ENCODE measurements at places on chromosomes 12 and 14.

- DNase-seq, result no peak
Measured at GRCh38 chr14:66076176-66076575, 410.0 kb upstream of the CCDC196 start.

DNA sequence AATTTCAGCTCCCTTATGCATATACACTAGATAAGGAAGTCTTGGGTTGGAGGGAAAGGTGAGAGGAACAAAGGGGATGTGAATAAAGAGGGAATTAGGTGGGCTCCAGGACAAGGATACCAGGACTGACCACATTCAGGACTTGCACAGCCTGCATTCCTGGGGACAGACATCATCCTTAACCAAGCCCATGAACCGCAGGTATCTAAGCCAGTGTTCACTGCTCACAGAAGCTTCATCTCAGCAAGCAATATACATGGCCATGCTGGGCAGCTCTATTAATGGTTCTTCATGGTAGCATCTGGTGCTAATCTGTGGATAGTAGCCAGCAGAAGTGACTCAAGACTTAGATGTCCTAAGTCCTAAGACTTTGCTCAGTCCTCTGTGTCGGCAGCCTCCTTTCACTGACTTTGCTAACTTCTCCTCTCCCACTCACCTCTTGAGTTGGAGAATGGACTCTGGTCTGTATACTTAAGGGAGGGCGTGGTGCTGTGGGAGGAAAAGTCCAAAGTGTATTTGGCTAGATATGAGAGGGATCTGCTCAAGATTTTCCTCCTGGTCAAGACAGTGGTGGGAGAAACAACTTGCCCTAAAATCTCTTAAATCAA lies 136.1 kb downstream of the ASCL1 start:
- no peak for DNase-seq

- DNase-seq, result no peak
Measured at GRCh38 chr12:65313719-65314317, 35.3 kb downstream of the MSRB3 start.

DNA sequence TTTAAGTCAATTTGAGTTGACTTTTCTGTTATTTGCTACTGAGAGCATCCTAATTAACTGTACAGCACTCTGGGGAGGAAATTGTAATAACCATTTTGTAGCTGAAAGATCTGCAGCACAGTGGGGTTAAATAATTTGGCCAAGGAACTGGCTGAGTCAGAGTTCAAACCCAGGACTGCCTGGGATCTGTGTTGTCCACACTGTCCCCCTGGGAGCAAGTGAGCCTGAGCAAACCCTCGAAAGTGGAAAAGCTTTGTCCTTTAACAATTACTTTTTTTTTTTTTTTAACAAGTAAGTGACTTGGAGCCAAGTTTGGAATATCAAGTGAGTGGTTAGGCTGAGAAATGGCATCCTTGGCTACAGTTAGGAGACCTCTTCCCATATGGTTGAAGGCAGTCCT lies 247.2 kb upstream of the CCDC196 start:
- DNase-seq, result no peak

- no peak for DNase-seq
Measured at GRCh38 chr12:8057839-8058238, 8.3 kb downstream of the C3AR1 start.

DNA sequence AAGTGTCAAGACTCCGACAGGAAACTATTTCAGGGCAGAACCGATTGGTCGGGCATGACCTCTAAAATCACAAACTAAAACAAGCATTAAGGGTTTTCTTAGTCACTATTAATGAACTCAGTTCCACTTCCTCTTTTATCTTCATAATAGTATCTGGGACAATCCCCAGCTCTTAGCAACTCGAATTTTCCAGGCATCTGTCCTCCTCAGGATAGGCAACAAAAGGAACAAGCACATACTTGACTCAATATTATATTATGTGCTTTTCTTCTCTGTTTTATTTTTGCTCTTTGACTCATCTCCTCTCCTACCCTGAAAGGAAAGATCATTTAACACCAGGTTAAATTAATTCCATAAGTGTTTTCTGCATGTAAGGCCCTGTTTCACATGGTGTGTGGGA lies 638.3 kb upstream of the TBX3 start:
- no peak for DNase-seq

DNA sequence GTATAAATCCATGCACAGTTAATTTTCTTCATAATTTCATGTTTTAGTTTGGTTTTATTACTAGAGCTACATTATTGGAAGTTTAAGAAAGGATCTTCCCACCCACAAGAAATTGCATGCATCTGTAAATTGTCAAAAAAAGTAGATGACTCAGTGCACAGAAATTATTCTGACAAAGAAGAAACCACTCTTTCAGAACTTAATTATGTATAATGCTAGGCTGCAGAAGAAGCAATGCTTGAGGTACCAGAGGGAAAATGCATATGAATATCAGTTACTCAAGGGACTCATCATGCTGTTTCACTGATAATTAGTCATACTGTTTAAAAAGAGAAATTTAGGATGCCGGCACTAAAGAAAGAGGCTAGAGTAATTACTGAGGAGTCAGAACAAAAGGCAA lies 147.0 kb downstream of the SLC16A7 start:
- DNase-seq, result no peak

DNA sequence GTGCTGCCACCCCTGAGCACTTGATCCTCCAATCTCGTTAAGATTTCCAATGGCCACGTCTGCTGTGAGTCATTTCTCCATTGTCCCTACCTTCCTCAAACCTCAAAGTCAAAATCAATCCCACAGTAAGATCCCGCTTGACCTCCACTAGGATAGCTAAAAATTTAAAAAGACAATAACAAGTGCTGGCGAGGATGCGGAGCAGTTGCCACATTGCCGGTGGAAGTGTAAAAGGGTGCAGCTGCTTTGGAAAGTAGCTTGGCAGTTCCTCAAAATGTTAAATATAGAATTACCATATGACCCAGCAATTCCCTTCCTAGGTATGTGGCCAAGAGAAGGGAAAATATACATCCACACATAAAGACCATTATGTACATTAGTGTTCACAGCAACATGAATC lies 9.5 kb upstream of the BCL7A start:
- no peak for DNase-seq

GRCh38 chr12:28998662-28999120 lies 150.4 kb upstream of the FAR2 start:
- DNase-seq, result peak; percentile 2

DNA sequence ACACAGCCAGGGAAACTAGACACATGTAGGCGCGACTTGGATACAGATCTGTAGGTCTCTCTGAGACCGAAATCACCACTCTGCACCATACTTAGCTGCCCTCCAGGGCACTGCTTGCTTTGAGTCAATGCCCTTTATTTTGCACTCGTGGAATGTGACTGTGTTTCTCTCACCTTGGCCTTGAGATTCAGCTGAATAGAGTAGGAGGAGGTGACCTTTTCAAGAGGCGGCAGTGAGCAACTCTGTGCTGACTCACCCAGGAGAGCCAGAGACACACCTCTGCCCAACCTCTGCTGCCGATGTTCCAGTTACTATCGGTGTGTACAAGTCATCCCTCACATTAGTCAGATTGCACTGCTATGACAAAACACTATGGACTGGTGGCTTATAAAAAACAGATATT lies 583.4 kb downstream of the VRK1 start:
- peak; percentile 79 for DNase-seq

- peak; percentile 62 for DNase-seq
Measured at GRCh38 chr12:122834921-122835749, at the start of gene HIP1R. Gene HIP1R (plus strand): TSS chr12:122835457. CDS start chr12:122835551, 94 bp downstream.

DNA sequence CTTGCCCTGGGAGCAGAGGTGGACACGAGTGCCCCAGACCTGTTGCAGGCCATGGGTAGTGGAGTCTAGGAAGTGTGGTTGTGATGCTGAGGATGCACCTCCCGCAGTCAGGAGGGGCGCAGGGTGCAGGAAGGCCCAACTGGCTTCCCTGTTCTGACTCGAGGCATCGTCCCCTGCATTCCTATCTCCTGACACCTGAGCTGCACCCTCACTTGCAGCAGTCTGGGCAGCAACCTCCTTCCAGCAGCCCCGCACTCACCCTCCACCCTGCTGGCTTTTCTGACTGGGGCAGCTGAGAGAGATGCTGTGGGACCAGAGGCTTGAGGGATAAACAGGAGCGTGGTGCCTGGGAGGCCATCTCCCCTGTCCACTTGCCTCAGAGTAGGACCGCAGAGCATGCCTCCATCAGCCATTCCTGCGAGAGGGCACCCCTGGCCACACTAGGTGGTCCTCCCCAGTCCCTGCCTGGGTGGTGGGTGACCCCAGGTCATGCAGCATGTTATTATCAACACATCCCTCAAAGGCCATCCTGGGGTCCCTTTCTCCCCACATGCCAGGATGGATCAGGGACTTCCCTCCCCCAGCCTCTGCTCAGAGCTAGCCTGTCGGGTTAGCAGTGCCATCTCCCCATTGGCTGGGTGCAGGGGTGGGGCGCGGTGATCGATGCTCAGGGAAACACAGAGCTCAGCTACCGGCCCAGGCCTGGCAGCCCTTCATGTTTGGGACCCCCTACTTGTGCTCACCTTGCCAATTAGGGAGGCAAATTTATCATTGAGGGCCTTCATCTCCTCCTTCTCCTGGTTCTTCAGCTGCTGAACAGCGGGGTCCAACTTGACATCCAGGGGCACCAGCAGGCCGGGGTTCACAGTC lies 719 bp downstream of the KRT80 start:
- no peak for DNase-seq

DNA sequence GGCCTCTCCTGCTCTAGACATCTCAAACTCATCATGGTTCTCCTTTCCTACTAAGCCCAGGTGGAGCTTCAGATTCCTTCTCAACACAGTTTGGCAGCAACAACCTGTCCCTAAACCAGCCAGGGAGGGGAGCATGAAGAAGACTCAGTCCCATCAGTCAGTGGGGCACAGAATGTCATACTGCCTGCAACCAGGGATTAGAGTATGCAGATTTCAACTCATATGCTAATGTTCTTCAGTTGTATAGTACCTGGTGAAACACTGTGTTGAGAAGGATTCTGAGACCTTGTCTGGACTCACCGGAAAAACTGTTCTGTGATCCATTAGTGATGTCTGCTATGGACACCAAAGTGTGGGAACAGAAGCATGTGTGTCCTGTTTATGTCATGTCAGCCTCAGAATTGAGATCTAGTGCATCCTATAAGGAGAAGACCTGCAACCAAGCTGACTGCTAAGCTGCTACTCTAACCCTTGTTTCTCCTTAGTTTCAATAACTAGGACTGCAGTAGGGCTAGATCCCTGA lies 43.6 kb downstream of the TRPV4 start:
- no peak for DNase-seq

GRCh38 chr12:64946132-64946829 lies 121.8 kb downstream of the TBC1D30 start:
- no peak for DNase-seq

DNA sequence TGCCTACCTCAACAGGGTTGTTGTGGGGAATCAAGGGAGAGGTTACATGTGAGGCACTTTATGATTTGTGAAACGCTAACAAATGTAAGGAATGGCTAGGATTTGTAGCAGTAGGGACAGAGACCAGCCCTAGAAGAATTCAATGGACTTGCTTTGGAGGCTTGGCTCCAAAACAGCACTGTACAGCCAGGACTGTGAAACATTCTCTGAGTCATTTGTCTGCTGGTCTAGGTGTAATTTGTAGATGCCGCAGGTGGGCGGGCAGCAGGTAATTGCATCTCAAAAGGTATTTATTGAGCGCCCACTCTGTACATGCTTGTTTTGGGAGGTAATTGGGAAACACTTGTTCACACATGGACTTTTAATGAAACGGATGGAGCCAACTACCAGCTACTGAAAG lies 11.4 kb downstream of the SLC7A8 start:
- DNase-seq, result no peak

- DNase-seq, result peak; percentile 29
Measured at GRCh38 chr14:58280954-58281787, 17.2 kb upstream of the ARID4A start.

GRCh38 chr14:92937051-92937937 lies 14.3 kb downstream of the CHGA start:
- no peak for DNase-seq

DNA sequence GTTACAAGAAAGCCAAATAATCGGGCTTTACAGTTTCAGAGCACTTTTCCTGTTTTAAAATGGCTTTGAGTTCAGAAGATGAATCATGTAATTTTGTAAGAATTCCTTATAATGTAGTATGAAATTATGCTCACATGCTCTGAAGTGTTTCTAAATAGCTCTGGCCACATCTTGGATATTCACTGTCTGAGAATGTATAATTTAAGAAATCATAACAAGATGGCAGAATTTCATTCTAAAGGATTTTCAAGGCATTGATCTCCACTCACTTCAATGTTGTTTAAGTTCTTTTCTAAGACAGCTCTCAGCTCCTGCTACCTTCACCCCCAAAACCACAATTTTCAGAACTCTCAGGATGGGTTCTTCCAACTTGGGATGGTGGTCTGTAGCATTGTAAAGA lies 180.1 kb downstream of the DACT1 start:
- DNase-seq, result no peak

- no peak for DNase-seq
Measured at GRCh38 chr14:88516861-88517357, 37.9 kb downstream of the PTPN21 start.

DNA sequence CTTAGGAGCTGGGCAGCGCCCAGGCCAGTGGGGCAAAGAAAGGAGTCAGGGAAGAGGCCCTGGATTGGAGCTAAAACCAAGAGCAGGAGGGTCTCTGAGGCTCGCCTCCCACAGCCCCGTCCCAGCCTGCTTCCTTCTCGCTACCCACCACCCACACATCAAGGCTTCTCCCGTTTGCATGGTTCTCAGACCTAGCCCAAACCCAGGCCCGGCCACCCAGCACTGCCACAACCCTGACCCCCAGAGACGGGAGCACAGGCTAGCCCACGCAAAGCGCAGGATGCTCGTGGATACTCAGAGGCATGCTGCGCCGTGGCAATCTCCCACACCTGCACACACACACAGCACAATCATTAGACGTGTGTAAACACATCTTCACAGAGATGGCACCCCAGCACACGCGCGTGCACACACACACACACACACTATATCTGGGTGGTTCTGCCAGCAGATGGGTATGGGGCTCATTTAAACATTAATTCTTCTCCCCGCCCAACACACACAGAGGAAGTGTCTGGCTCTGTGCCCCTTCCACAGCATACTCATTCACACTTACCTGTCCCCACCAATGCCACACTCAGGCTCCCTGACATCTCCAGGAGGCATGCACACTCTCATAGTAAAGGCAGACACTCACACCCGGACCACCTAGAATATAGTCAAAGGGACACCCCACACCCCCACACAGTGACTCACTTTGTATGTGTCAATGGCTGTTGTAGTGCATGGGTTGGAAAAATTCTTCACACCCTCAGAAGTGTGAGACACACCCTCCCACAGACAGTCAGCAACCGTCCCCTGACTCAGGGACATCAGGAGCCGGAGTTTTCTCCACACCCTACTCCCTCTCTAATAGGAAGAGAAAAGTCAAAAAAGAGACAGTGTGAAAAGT lies 1.1 kb downstream of the CARMIL3 start:
- DNase-seq, result peak; percentile 75

- DNase-seq, result no peak
Measured at GRCh38 chr12:124462750-124463149, 104.7 kb downstream of the NCOR2 start.

- DNase-seq, result no peak
Measured at GRCh38 chr12:7101694-7102131, 7.3 kb downstream of the C1RL start.

Data from activated T-cell treated with anti-CD3 and anti-CD28 coated beads, Interleukin-2, amount 50 U/mL, for 72 hours (primary cell).